Activated T-cell treated with anti-CD3 and anti-CD28 coated beads for 48 hours (primary cell): ENCODE measurements at places on chromosomes 12 and 14.

DNA sequence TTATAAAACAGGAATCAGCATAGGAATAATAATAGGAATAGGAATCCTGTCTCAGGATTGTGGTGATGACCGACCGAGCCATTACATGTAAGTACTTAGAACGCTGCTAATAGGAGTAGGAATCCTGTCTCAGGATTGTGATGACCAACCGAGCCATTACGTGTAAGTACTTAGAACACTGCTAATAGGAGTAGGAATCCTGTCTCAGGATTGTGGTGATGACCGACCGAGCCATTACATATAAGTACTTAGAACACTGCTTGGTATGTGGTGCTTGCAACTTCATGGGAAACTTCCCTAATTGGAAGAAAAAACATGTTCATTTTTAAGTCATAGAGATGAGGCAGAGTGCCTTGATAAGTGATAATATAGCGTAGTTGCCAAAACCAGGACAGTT is 30.0 kb downstream of the ELK3 start:
- no peak for DNase-seq

- peak; percentile 27 for DNase-seq
Measured at GRCh38 chr14:64232095-64232838, 61.9 kb downstream of the ESR2 start.

DNA sequence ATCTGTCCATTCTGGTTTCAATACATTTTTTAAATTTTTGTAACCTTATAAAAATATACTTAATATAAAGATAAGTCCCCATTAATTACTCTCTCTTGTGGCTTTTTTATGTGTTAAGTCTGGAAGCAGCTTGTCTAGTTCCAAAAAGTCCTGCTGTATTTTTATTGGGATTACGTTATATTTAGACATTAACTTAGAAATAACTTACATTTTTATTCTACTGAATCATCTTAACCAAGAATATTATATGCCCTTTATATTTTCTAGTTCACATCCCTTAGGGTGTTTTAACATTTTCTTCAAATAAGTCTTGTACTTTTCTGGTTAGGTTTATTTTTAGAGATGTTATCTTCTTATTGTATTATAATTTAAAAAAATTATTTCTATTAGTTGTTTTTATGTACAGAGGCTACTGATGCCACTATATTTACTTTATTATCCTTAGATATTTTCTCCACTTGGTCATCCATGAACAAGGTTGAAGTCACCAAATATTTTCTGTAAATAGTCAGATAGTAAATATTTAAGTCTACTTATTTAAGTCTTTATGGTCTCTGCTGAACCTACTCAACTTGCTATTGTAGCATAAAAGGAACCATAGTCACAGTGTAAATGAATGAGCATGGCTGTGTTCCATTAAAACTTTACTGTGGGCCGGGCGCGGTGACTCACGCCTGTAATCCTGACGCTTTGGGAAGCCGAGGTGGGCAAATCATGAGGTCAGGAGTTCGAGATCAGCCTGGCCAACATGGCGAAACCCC is 132.4 kb upstream of the NEDD1 start:
- no peak for DNase-seq

DNA sequence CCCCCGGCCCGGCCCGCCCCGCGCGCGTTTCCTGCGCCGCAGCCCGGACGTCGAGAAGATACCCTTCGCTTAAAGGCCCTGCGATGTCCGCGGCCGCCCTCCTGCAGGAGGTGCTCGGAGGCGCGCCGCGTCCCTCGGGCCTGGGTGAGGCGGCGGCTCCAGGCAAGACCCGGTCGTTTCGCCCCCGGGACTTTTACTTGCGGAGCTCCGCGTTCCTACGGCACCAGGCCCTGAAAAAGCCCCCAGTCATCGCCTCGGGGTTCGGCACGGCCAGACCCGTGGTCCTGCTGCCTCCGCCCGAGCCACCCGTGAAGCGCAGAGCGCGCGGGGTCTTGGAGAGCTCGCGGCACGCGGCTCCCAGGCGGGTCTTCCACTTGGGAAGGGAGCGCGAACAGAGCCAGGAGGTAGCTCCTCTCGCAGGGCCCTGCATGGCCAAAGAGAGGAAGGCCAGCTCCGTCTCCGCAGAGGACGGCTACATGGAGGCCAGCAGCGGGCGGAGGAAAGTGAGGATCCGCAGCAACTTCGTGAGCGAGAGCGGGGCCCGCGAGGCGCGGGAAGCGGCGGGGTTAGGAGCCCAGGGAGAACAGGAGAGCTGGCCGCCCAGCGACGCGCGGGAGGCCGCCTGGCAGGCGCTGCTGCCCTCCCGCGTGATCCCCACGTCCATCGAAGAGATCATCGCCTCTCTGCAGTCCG is 26.9 kb downstream of the TTC6 start:
- DNase-seq: no peak

- DNase-seq: no peak
Measured at GRCh38 chr12:24232531-24232930, 283.1 kb upstream of the SOX5 start.

GRCh38 chr14:62001963-62002362 is 239.7 kb downstream of the SNAPC1 start:
- DNase-seq: no peak

GRCh38 chr14:24364841-24365240 is 3.1 kb upstream of the NFATC4 start:
- no peak for DNase-seq

GRCh38 chr12:68264857-68265256 is 11.5 kb upstream of the IL22 start:
- no peak for DNase-seq

DNA sequence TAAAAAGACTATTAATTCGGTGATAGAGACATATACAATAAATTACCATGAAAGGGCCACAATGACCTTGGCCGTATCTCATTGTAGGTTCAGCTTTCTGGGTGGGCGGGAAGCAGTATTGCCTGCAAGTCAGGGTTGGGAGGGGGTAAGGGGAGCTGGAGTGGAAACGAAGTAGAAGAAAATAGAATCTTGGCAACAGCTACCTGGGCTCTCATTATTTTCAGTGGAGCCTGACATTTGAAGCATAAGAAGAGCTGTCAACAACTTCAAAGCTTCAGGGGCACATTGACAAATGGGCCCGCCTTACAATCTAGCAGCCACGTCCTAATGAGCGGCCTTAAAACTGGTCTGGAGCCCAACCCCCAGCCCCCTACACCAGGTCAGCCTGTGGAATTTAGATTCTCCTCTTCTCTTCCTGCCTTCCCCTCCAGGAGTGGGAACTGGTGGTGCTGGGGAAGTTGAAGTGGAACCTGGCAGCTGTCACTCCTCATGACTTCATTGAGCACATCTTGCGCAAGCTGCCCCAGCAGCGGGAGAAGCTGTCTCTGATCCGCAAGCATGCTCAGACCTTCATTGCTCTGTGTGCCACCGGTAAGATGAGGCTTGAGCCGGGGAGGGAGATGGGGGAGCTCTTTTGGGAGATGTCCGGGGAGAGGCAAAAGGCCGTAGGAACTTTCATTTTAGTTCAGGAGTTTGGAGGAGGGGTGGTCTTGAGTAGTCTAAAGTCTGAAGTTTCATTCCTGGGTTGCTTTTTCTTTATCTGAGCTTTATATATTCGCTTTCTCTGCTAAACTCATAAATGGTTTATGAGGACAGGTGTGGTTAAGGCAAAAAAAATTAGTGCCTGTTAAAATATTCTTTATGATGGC is 5.0 kb downstream of the CCND2 start:
- DNase-seq: no peak

DNA sequence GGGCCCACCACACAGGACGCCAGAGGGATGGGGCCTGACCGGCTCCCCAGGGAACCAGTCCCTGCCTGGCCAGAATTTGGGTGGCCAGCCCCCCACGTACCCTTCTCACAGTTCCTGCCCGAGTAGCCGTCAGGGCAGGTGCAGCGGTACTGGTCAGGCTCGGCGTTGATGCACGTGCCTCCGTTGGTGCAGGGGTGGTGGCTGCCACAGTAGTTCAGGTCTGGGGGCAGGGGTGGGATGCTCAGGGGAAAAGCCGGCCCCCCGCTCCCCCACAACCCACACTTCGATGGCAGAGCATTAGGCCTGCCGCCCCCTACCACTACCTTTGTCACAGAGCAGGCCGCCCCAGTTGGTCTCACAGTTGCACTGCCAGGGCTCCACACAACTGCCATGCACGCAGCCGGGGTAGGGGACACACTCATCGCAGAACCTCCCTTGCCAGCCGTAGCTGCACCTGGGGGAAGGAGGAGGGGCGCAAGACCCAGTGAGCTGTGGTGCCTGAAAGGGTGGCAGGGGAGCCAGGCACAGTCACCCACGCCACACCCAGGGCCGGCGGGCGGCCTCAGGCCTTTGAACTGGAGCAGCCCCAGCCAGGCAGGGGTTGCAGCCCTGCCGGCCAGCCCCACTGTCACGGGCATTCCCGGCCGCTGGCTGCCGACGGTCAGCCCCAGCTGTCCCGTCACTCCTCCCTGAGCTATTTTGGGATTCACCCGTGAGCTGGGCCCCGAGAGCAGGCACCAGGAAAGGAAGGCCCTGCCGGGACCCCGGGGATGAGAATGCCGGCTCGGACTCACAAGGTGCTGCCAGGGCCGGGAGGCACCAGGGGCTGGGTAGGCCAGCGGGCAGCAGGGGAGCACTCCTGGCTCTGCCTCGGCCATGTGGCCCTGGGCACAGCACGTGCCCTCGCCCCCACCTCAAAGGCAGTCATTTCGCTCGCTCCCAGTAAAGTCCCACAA is 16.5 kb downstream of the JAG2 start:
- DNase-seq: no peak

GRCh38 chr14:37057776-37058175 is 114.6 kb downstream of the SLC25A21 start:
- no peak for DNase-seq

DNA sequence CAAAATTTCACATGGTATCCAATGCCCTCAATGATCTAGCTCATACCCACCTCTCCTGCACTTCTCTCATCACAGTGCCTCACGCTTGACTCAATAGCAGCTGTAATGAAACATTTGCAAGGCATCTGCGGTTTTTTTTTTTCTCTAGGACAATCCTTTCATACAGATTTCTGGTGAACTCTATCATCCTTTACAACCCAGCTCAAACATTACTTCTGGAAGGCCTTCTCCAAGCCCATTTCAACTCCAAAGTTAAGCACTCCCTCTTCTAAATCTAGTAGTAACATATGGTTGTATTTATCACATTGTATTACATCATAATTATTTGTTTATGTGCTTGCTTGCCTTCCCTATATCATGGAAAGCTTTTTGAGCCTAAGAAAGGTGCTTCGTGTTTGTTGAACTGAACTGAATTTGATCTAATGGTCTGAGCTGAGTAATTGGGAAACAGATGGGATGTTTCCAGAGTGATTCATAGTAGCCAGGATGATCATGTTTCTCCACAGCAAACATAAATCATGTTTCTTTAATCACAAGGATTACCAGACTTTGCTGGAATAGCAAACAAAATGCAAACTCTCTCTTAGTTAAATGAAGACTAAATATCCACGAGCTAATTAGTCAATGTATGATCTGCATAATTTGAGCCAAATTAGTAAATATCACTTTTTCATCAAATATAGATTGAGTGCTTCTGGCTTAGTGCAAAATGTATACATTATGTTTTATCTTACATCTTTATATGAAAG is 14.3 kb downstream of the CFL2 start:
- DNase-seq: no peak

DNA sequence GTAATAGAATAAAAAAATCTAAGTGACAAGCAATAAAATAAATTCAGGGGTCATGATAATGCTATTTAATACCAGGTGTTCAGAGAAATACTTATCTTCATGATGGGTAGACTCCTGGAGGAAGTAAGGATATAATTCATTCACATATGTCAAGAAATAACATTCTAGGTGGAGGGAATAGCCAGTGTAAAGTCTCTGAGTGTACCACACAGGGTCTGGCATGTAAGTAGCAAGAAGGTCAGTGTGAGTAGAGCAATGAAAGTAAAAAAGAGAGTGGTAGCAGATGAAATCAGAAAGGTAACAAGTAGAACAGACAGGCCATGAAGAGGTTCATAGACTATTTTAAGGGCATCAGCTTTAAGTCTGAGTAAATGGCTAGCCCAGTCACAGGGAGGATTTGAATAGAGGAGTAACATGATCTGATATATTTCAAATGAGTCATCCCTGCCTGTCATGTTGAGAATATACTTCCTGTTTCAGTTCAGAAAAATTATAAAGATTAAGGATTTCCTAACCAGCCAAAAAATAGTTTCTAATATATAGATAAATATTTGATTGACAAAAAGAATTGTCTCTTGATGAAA is 519.9 kb downstream of the C12orf50 start:
- no peak for DNase-seq

DNA sequence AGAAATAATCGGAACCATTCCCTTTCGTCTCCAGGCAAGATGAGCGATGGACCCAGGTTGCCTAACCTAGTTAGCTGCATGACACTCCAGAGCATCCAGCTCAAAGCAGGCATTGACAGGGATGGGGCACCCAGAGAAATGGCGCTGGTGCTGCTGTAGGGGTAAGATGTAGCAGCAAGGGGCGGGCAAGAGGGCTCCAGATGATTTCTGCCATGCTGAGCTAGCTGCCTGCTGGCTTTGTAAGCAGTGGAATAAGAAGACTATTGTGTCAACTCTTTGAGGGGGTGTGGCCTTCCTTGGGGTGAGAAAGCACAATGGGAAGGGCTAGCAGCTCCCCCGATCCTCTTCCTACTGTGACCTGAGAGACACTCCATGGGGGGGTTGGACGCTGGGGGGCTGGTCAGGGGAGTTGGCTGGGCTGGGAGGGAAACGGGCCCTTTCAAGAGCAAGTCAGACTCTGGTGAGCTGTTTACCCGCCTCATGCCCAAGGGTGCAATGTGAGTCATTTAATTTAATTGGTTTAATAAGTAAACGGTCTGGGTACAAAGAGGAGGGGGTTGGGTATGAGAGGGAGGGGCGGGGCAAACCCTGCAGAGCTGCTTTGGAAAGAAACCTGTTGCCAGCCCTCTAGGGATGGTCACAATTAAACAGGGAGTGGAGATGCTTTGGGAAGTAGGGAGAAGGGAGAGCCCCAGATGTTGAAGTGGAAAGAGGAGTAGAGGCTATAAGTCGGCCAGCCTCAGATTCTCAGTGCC is 50.5 kb downstream of the B4GALNT3 start:
- no peak for DNase-seq

DNA sequence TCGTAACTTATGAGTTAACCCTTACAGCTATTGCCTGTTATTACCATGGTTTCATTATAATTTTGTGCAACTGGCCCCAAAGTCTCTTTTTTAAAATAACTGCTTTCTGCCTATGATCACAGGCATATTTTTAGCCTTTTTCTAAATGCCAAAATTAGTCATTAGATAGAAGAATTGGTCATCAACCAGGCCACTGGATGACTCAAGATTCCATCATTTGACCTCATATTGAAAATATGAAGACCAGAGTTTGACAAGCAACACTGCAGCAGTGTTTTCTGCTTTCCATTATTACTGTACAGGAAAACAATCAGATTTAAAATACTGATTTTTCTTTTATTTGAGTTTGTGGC is 54.7 kb upstream of the OTOGL start:
- no peak for DNase-seq

DNA sequence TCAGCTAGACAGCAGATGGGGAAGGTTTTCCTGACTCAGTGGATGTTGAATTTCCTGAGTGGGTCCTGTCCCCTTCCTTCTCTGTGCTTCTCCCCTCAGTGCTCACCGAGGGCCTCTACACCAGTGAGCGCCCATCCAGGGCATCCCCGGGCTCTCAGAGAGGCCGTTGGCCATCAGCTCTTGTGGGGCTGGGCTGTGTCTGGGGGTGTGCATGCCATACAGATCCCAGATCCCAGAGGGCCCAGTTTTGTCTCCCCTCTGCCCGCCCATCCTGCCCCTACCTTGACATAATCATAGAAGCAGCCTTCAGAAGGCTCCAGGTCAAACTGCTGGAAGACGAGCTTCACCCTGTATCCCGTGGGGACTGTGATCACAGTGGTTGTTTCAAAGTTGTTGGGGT is 1.1 kb downstream of the C1R start:
- no peak for DNase-seq
